ENCODE measurements at places on chromosomes 5 and 9. TPM values are rescaled to one million over a fixed set of nuclear protein-coding genes. Genes with fewer than 3 reads are reported as not detected.

DNA sequence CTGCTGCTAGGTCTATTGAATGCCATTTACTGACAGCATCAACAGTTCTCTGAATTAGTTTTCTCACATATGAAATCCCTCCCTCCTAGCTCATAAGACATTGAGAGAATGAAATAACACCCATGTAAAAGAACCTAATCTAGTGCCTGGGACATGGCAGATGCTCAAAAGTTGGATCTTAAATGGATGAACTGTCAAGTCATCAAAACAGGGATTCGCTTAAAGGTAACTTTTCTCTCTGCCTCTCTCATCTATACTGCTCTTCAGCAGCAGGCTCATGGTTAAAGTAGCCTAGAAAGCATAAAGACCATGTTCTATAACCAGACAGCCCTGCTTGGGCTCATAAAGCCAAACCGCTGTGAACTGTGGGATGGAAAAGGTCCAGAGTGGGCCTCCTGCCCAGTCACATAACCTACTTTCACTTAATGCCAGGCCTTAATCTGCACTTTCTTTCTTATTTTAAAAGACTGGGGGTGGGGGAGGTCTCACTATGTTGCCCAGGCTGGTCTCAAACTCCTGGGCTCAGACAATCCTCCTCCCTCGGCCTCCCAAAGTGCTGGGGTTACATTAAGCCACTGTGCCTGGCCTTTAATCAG lies 3.7 kb downstream of the TMEM245 start:
- DNase-seq: no peak

The TIMD4 gene
- total RNA-seq: 5.5 TPM

DNA sequence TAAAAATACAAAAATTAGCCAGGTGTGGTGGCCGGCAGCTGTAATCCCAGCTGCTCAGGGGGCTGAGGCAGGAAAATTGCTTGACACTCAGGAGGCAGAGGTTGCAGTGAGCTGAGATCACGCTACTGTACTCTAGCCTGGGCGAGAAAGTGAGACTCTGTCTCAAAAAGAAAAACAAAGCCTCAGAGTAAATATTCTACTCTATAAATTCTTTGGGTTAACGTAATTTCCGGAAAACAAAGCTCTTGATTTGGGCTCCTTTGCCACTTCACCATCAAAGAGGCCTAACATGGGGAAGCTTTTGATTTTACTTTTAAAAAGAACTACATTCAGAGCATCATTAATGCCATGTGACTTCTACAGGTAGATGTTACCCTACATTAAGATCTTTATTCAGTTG lies 103.1 kb downstream of the SERINC5 start:
- DNase-seq: no peak

The NOXA1 gene
- total RNA-seq: 0.46 TPM

The SPATA31D4 gene
- total RNA-seq: not detected

The FCHSD1 gene
- total RNA-seq: 42.8 TPM

DNA sequence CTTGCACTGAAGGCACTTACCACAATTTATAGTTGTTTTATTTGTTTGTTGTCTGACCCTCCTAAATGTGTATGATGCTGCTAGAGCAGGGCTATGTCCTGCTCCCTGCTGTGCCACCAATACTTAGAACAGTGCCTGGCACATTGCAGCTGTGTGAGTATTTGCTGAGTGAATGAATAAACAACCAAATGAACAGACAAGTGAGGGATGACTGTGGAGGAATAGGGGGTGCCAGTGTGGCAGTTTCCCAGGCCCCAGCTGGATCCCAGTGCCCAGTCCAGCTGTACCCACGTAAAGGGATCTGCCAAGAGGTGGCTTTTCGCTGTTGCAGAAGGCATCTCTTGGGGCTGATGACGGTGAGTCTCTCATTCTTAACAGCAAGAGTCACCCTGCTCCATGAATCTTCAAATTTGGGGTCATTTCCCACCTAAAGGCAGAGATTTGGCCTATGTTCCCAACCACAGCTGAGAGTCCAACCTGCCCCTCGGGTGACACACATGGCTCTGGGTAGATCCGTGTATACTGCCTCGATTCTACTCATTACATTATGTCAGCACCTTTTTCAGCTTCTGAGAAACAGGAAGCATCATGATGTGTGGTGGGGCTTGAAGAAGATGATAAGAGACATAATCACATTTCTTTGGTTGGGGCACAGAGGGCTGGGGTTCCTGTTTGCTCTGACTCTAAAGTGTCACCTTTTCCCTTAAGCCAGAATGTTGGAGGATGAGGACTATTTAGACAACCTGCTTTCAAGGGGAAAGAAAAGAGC lies 14.3 kb downstream of the IL5 start:
- DNase-seq: no peak

GRCh38 chr5:1113332-1113690 lies 1.4 kb upstream of the SLC12A7 start:
- DNase-seq: no peak

GRCh38 chr5:111834926-111835599 lies 78.1 kb upstream of the NREP start:
- no peak for DNase-seq

The PTGES2 gene
- 67.8 TPM for total RNA-seq

DNA sequence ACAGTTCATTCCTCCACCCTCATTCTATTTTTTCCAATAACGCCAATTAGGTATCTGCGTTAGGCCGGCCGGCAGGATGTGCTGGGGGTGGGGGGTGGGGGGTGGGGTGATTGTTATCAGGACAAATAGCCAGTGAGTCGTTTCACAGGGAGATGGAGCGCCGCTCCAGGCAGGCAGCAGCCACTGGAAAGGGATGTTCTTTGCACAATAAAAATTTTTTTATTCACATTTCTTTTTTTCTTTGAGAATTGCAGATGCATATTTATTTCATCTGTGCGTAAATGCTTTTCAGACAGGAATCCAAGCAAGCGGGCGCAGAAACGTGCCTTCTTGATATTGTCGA lies 4.1 kb downstream of the LMX1B start:
- no peak for DNase-seq
